ENCODE measurements at places on chromosomes 2 and 18.

GRCh38 chr2:138626148-138626547 lies 124.6 kb downstream of the SPOPL start:
- DNase-seq, result no peak

- no peak for DNase-seq
Measured at GRCh38 chr2:29060441-29060840, 13.9 kb downstream of the PCARE start.

DNA sequence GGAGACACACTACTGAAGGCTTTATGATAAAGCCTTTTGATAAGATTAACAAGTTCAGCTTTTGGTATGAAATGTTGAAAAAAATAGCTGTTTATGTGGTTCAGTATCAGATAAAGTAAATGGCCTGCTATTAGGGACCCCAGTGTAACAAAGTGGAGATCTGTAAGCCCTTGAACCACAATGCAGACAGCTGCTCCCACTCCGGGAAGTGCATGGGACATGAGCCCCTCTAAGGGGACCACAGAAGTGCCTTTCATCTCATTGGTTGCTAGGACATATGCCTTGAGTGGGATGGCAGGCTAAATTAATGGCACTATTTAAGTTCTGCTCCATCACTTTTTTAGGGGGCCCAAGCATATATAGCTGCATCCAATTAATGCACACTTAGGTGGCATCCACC lies 167.6 kb upstream of the SOX11 start:
- DNase-seq, result no peak

- no peak for DNase-seq
Measured at GRCh38 chr18:306608-307255, 38.9 kb upstream of the THOC1 start.
